ENCODE measurements at places on chromosomes 13 and 19.

DNA sequence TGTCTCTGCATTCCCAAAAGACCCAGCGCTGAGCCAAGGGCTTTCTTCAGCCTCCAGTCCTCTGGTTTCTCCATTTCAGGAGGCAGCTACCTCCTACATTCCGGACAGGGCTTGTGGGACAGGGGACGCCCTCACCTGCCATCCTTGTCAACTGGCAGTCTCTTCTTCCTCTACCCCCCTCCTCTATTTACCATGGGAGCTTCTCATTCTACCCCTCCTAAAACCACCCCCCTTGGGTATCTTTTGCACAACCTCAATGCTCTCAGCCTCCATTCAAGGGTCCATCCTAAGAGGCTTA, 43.8 kb downstream of the ZNF93 start:
- DNase-seq = no peak

GRCh38 chr13:77584106-77584505, 48.6 kb downstream of the SCEL start:
- peak; percentile 91 for DNase-seq

GRCh38 chr13:75877071-75877470, 240.9 kb downstream of the LMO7 start:
- no peak for DNase-seq

DNA sequence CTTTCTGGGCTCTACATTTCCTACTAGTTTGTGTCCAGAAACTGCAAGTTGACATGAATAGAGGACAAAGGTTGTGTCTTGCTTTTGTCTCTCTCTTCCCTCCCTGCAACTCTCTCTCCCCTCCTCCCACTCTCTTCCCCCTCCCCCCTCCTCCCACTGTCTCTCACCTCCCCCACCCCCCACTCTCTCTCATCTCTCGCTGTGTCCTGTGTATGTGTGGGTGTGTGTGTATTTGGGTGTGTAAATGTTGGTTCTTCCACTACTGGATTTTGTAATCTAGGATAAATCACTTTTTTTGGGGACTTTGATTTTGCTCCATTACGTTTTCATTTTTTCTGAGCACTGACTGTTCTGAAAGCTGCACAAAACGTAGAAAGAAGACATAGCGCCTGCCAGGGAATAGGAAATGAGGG, 48.4 kb downstream of the AKAP11 start:
- no peak for DNase-seq

DNA sequence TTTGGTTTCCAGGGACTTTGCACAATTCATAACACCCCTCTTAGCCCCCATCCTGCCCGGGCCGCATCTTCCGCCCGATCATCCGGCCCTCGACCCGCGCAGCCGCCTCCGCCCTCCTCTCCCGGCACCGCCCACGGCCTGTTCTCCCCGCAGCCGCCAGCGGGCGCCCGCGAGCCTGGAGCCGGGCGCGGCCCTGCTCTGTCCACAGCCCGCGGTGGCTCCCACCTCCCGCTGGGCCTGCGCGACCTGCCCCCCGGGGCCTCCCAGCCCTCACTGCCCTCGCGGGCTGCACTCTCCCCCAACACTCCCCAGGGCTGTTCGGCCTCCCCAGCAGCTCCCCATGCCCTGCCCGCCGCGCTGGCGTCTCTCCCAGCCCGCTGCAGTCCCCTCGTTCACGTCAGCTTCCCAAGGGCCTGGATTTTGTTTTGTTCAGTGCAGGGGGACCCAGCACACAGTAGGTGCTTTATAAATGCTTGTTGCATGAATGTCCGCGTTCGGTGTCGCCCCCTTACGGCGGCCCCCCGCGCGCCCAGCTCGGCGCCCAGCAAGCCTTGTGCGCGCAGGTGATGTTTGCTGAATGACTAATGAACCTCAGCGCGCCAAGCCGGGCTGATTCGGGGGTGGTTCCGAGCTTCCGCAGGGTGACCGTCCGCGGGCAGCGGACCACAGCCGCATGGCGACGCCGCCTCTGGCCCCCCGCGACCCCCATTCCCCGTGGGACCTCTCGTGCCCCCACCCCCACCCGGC, 4.6 kb upstream of the APC2 start:
- DNase-seq = peak; percentile 77

GRCh38 chr19:31448221-31448657, 99.0 kb upstream of the TSHZ3 start:
- DNase-seq = peak; percentile 15

- DNase-seq = no peak
Observed at GRCh38 chr19:4068047-4068966, 1.6 kb upstream of the ZBTB7A start.

GRCh38 chr19:5804516-5805461, at the start of gene NRTN:
Gene NRTN, plus strand, starts transcription at chr19:5805067. Its CDS starts 19,099 bp downstream, at chr19:5824166.
- no peak for DNase-seq

DNA sequence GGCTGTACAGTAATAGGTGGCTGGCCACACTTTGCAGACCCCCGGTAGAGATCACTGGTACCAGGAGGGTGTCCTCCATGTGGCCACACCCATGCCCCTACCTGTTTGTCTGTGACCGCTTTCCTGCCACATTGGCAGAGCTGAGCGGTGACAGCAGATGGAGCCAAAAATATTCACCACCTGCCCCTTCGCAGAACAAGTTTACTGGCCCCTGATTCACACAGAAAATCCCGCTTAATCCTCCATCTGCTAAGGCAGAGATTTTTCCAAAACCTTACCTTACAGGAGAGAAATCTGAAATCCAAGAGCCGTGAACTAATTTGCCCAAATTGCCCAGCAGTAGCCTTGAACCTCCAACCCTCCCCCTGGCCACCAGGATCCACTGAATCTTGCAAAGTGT, 52.1 kb downstream of the MYO9B start:
- DNase-seq = no peak

- no peak for DNase-seq
Observed at GRCh38 chr19:10118960-10119359, 739 bp downstream of the EIF3G start.

DNA sequence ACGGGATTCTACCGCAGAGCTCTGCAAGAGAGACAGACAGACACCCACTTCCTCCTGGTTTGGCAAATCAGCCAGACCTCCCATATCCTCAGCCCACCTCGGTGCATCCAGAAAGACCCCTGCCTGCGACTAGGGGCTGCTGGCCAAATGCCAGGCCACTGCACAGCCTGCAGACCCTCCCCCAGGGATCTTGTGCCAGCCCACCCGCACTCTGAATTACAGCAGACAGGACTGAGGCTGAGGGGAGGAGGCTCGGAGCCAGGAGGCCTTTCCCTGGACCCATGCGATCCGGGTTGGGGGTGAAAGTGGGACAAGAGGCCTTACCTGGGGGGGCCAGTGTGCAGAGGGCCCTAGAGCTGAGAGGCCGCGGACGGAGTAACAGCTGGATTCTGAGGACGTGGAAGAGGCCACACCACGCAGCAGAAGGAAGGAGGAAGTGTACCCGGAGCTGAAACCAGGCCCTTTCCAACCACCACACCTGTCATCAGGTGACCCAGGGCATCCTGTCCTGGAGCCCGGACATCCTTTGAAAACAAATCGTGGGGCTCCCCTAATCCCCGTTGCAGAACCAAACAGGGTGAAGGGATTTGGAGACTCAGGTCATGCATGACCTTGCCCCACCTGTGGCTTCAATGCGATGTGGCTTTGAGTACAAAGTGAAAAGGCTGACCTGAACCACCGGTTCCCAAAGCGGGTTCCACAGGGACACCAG, 993 bp downstream of the FUT6 start:
- DNase-seq = no peak

- peak; percentile 84 for DNase-seq
Observed at GRCh38 chr19:57103573-57104277, 16.1 kb upstream of the USP29 start.

GRCh38 chr13:24152292-24153214, 8.0 kb upstream of the SPATA13 start:
- DNase-seq = no peak

- no peak for DNase-seq
Observed at GRCh38 chr13:30032263-30032662, 181.8 kb upstream of the UBL3 start.

DNA sequence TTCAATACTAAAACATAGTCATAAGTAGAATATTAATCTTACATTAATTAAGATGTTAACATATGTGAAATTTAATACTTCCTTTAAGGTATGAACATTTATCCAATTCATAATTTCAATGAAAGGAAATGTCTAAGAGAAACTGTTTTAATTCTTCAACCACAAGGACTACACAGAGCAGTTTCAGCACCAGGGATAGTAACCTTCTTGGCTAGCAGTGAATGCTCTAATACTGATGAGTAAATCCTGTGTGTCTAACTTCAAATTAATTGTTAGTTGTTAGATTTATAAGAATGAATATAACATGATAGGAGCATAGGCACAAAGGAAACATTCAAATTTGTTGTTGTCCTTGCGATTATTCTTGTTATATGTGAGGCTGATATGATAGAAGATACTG, 15.6 kb upstream of the NBEA start:
- no peak for DNase-seq

GRCh38 chr13:57264965-57265364, 98.0 kb downstream of the PRR20E start:
- no peak for DNase-seq

DNA sequence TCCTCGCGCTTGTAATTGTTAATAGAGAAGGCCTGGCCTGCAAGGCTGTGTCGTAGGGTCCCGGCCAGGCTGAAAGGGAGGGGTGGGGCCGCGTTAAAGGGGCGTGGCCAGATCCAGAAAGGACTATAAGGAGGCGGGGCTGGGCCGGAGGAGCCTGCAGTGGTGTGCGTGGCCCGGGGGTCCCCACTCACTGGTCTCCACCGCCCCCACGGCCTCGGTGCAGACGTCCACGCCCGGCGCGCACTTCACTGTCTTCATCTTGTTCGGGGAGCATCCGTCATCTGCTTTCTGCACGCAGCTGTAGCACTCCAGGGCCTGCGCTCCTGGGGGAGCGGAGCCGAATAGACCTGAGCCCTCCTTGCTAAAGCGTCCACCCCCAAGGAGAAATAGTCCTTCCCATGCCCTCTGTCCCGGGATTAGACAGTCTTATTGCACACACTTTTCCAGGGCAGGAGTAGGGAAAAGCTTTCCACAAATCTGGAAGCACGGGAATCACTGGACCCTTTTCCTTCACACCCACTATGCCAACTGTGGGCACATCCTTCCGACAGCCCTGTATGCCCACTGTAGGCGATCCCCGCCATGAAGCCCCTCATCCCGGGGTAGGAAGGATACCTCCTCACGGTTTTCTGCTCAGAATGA, 1.2 kb downstream of the LYPD3 start:
- DNase-seq = peak; percentile 69
